ENCODE measurements at places on chromosomes 16 and 17. TPM values are rescaled to one million over a fixed set of nuclear protein-coding genes. Genes with fewer than 3 reads are reported as not detected.

DNA sequence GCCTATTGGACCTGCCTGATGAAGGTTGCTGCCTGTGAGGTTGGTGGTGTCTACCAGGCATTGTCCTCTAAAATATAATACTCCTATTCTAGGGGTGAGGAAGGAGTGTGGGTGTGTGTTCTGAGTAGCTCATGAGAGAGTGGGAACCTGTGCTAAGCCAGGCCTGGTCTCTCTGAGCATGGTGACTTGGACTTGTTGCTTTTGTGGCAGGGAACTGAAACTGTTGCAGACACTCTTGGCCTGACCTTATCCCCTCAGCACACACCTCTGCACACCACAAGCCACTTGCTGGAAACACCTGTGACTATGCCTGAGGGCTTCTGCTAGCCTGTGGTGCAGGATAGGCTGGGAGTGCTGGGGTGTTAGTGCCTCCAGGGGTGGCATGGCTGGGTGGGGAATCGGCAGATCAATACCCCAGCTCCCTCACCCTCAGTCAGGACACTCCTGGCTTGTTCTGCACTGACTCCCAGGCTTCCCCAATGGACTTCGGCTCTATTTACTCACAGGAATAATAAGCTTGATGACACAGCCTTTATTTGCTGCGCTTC lies 29.9 kb downstream of the PLCG2 start:
- H3K27me3 ChIP-seq = no peaks in the 10 kb centered on the region
- H3K27ac ChIP-seq = no peak overlapping the region
- H3K36me3 ChIP-seq = no peaks in the 10 kb centered on the region
- DNase-seq = no peak
- no peak overlapping the region for H3K4me3 ChIP-seq

DNA sequence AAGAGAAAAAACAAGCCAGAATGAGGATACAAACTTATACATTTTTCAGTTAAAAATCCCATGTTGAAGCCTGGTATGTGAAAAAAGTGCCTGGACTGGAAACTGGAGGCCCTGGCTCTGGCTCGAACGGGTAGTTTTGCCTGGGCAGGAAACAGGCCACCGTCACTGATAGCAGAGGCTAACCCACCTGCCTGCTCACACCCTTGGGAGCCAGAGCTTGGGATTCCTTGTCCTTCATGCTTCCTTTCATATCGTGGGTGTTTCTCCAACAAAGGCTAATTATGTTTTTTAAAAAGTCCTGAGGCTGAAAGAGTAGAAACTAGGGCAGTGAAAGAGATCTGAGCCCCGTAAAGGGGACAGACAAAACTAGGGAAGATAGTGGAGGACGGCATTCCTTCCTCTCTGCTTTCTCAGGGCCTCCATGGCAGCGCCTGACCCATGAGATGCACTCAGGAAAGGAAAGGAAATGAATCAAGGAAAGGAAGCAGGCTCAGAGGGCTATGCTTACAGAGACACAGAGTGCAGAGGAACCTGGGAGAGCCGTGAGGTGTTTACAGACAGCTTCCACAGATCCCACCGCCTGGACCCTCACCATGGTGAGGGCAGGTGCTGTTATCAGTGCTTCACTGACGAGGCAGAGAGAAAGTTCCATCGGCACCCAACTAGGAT lies 138.1 kb downstream of the PARN start:
- H3K4me3 ChIP-seq = no peak overlapping the region
- no peaks in the 10 kb centered on the region for H3K36me3 ChIP-seq
- peaks cover 11% of the 10 kb centered on the region for H3K4me1 ChIP-seq
- DNase-seq = no peak
- H3K27me3 ChIP-seq = no peaks in the 10 kb centered on the region
- no peak overlapping the region for H3K27ac ChIP-seq

DNA sequence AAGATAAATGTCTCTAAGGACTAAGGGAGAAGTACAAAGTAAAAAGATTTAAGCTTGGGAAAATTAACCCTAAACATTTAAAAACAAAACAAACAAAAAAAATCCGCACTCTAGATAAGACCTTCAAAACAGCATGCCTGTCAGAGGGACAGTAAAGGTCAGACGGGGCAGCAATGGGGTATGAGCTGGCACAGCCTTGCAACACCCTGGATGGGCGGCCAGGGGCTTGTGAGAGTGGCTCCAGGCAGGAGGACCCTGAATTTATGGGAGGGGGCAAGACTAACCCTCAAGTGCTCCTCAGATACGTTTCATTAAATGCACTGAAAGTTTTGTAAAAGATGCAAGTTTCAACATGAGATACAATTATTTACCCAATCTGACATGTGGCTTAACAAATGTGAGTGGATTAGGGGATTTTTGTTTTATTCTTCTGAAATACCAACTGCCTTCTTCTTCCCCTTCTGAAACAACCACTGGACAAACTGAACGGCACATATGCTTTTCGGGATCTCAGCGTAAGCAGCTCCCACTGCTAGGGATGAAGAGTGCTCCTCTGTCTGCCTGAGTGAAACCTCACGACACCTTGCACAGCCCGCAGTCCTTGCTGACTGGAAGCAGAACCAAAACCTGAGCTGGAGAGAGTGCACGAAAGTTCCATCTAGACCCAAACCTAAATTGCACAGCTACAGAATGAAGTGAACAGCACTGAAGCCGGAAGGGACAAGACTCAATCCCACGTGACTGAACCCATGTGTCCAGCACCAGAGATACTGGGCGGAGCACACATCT lies 128.4 kb downstream of the ANKRD11 start:
- no peak overlapping the region for H3K4me3 ChIP-seq
- H3K4me1 ChIP-seq = peaks cover 90% of the 10 kb centered on the region
- no peaks in the 10 kb centered on the region for H3K27me3 ChIP-seq
- DNase-seq = no peak

DNA sequence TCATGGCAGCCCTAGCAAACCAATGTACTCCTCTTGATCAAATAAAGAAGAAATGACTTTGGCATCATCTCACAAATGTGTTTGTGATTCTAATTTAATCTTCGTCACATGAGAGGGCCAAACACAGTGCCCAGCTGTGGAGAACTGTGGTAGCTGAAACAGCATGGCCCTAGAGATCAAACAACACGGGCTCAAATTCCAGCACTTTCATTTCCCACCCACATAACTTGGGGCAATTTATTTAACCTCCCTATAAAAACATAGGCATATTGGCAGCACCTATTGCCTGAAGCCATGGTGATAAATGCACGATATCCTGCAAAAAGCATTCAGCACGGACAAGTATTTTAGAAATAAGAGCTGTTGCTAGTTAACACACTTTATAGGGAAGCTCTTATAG lies 2.5 kb downstream of the ACSM1 start:
- H3K4me3 ChIP-seq = no peak overlapping the region
- H3K4me1 ChIP-seq = peaks cover 5% of the 10 kb centered on the region
- H3K27ac ChIP-seq = no peak overlapping the region
- no peaks in the 10 kb centered on the region for H3K27me3 ChIP-seq
- DNase-seq = no peak
- H3K36me3 ChIP-seq = no peaks in the 10 kb centered on the region

- no peak overlapping the region for H3K27ac ChIP-seq
- H3K4me1 ChIP-seq = no peaks in the 10 kb centered on the region
- no peaks in the 10 kb centered on the region for H3K36me3 ChIP-seq
- H3K27me3 ChIP-seq = no peaks in the 10 kb centered on the region
- H3K4me3 ChIP-seq = no peak overlapping the region
- no peak for DNase-seq
Observed at GRCh38 chr16:73306901-73307413, 259.0 kb upstream of the ZFHX3 start.

- H3K4me1 ChIP-seq = no peaks in the 10 kb centered on the region
- no peak overlapping the region for H3K4me3 ChIP-seq
- no peaks in the 10 kb centered on the region for H3K27me3 ChIP-seq
- DNase-seq = peak; percentile 27
- no peak overlapping the region for H3K27ac ChIP-seq
- H3K36me3 ChIP-seq = no peaks in the 10 kb centered on the region
Observed at GRCh38 chr16:6081320-6081976, 983.9 kb upstream of the EEF2KMT start.

DNA sequence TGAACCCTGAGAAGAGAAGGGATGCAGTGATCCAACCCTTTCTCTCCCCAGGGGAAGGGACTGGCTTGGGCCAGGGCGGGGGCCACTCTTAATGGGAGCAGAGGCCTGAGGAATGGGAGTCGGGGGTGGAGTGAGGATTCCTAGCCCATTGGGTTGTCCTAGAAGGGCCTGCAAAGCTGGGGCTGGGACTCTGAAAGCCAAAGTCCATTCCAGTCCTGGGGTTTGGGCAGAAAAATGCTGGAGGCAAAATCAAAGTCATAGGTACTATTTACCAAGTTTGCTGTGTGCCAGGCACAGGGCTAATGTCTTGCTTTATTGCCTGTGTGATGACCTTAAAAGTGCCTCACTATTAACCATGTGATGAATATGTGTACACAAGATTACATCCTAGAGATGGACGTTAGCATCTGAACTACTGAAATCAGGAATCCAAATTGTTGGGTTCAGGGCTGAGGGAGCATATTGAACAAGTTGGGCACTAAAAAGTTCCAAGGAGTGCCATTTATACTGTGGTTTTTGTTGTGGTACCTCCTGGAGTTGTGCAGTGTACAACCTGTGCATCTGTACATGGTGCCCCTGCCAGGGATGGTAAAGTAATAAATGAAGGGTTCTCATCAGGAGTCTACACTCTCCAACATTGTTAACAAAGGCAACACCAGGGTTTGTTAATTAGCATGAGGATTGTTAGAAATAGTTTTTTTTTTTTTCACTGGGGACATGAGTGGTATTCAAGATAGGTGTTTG lies 84.4 kb upstream of the NKD1 start:
- no peak overlapping the region for H3K4me3 ChIP-seq
- H3K36me3 ChIP-seq = no peaks in the 10 kb centered on the region
- peaks cover 5% of the 10 kb centered on the region for H3K4me1 ChIP-seq
- no peak for DNase-seq
- no peak overlapping the region for H3K27ac ChIP-seq
- H3K27me3 ChIP-seq = peaks cover 94% of the 10 kb centered on the region

Gene CD300A
- total RNA-seq = 9.1 TPM

Gene PNMT
- total RNA-seq = 0.58 TPM

All from left lung (tissue), 14 donors.